PC-3 (cell line): ENCODE measurements at places on chromosomes 4 and X.

DNA sequence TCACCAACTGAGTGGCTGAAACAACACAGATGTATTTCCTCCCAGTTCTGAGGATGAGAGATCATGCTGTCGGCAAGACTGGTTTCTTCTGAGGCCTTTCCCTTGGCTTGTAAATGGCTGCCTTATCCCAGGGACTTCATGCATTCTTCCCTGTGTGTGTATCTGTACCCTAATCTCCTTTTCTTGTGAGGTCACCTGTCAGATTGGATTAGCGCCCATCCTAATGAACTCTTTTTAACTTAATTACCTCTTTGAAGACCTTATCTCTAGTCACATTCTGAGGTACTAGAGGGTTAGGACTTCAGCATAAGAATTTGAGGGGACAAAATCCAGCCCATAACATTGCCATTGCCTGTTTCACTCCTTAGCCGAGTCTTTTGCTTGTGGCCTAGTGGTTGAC is 59.5 kb upstream of the TMEM150C start:
- DNase-seq = no peak

DNA sequence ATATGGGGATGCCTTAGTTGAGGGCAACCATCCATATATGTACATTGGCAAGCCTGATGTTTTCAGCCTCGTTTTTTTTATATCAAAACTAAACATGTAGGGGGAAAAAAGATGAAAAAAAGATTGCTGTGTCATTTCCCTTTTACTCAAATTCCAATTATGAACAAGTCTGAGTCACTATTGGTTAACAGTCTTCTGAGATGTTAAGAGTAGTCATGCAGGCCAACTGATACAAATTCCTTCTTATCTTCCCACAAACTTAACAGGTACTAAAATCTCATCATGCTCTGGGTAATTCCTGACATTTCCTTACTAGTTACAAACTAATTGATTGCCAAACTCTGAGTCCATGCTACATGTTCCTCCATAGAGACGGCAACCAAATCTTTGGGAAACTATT is 222.1 kb downstream of the FRMPD4 start:
- DNase-seq = peak; percentile 78

DNA sequence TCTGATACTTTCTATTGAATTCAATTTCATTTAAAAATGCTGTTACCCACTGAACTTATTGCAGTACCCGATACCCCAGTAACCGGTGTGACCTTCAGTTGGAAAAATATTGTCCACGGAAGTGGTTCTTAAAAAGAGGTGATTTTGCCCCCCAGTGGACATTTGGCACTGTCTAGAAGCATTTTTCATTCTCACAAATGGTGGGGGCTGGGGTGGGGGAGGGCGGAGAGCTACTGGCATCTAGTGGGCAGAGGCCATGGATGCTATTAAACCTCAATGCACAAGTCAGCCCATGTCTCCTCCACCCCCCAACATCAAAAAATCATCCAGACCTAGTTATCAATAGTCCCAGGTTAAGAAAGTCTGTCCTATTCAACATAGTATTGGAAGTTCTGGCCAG is 19.6 kb upstream of the CHM start:
- peak; percentile 12 for DNase-seq

- no peak for DNase-seq
Measured at GRCh38 chr4:126395664-126396063, 1080.9 kb downstream of the FAT4 start.

- DNase-seq = peak; percentile 82
Measured at GRCh38 chrX:84168095-84168494, 19.9 kb downstream of the RPS6KA6 start.

- DNase-seq = no peak
Measured at GRCh38 chr4:1976416-1977352, 32.1 kb downstream of the NELFA start.

- peak; percentile 57 for DNase-seq
Measured at GRCh38 chr4:38759113-38759789, 23.5 kb downstream of the TLR10 start.

DNA sequence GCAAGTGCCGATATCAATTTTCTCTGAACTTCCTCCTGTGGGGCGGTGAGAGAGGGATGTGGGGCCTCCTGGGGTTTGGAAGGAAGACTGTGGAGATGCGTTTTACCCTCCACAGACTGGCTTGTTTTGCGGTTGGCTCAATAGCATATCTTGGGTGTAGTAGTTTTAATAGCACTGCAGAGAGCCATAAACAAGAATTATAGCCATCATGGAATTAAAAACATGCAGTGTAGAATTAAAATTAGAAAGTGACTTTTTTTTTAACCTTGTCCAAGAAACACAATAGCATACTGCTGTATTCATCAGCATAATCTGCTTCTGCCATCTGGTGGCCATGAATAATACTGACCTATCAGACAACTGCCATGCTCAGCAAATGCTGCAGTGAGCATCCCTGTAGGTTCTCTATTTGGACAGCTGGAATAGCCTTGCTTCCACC is 47.3 kb upstream of the SCML1 start:
- DNase-seq = peak; percentile 77

- DNase-seq = peak; percentile 73
Measured at GRCh38 chr4:167903291-167903721, 189.0 kb upstream of the ANXA10 start.

DNA sequence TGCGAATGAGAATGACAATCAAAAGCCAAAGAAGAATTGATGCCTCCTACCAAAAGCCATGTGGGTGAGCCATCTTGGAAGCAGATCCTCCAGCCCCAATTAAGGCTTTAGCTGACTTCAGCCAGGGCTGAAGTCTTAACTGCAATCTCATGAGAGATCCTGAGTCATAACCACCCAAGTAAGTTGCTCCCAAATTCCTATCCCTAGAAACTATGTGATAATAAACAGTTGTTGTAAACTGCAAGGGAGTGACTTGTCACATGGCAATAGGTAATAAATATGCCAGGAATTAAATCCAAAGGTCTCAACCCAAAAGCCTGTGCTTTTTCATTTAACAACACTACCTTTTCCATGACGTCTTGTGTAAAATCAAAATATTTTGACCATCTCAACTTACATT is 154.2 kb upstream of the TBL1X start:
- DNase-seq = peak; percentile 63

DNA sequence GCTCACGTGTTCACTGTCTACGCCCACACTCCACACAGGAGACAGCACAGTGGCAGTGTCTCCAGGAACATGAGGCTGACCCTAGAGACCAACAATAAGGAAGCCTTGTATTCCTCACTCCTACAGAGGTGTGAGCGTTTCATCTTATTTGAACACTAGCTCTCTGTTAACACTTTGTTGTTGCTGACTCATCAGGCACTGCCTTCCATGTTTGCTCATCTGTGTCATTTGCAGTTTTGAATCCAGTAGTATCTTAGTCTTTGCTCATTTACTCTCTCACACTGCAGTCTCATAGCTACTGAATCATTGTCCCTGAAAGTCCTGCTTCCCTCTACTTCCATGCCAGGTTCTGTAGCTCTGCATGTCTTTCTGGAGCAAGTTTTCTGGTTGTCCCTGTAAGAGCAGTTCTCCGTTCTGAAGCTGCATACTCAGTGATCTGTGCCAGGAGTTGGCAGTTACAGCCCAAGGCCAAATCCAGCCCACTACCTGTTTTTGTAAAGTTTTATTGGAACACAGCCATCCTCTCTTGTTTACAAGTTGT is 80.3 kb upstream of the DCLK2 start:
- peak; percentile 73 for DNase-seq

GRCh38 chr4:95949136-95949765 is 109.4 kb downstream of the PDHA2 start:
- no peak for DNase-seq

- DNase-seq = peak; percentile 34
Measured at GRCh38 chrX:105168577-105168976, 51.9 kb downstream of the TEX13A start.

GRCh38 chrX:68511255-68511654 is 12.4 kb downstream of the YIPF6 start:
- DNase-seq = peak; percentile 70

- DNase-seq = no peak
Measured at GRCh38 chrX:50188859-50189600, 11.8 kb downstream of the AKAP4 start.

DNA sequence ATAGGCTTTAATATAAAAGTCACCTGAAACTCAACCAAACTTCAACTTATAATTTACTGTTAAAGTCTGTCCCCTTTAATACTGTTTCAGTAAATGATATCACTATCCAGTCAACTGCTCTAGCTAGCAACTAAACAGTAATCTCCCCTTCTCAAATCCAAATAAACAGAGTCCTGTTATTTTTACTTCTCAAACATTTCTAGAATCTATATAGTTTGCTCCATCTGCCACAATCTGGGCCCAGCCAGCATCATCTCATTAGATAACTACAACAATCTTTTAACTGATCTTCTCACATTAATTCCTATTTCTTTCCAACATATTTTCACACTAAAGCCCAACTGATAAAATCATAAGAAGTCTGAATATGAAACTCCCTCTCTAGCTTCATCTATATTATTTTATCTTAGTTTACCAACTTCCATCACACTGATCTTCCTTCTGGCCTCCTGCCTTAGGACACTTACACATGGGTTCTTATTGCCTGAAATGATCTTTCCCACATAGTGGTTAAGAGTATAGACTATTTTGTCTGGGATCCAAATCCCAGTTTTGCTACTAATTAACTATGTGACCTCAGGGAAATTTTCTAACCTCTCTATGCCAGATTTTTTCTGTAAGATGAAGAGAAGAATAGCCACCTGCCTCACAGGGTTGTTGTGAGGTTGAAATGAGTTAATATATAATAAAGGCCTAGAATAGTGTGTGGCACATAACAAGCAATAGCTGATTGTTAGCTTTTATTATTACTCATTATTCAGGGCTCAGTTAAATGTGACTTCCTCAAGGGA is 18.6 kb downstream of the TBCK start:
- no peak for DNase-seq

DNA sequence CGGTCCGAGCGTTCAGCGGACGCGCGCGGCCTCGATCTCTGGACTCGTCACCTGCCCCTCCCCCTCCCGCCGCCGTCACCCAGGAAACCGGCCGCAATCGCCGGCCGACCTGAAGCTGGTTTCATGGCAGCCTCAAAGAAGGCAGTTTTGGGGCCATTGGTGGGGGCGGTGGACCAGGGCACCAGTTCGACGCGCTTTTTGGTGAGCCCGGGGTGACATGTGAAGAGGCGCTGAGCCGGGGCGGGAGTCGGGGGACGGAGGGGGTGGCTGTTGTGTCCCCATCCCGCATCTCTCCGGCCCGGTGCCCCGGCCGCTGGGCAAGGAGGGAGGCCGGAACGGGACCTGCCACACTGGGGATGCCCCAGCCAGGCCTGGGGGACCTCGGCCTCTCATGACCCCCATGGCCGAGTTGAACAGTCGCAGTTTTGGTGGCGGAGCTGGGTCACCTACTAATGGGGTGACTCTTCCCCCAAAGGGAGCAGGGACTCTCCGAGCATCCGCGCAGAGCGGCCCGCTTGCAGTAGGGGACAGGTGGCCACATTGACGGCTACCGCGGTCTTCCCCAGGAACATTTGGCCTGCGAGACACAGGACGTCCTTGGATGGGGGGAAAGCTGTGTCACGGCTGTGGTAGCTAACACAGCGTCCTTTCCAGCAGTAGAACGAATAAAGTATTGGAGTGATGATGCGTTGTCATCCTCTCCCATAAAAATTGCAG is at the start of gene GK:
Gene GK (plus strand): TSS at position 9 of the 717 bp plus-strand sequence. CDS start 115 bp downstream, at position 124.
- DNase-seq = peak; percentile 23

- DNase-seq = no peak
Measured at GRCh38 chr4:85431881-85432485, 43.0 kb upstream of the ARHGAP24 start.

DNA sequence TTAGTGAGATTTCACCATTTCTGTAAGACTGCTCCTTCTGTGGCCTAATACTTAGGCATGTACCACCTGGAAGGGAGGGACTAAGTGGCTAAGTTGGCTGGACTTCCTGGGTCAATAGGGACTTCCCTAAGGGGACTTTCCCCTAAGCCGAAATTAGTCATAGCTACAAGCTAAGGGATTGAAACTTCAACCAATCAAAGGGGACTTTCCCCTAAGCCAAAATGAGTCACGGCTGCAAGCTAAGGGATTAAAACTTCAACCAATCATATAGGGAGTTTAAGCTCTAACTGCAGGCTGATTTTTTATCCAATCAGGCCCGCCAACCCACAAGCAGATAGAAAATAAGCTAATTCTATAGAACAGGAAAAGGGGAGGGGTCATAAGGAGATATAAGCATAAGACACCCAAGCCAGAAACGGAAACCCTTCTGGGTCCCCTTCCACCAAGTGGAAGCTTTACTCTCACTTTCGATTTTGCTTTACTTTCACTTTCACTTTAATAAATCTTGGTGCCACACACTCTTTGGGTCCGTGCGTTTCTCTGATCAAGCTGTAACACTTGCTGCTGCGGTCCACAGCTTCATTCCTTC is 382.8 kb downstream of the KLHL4 start:
- DNase-seq = peak; percentile 12

DNA sequence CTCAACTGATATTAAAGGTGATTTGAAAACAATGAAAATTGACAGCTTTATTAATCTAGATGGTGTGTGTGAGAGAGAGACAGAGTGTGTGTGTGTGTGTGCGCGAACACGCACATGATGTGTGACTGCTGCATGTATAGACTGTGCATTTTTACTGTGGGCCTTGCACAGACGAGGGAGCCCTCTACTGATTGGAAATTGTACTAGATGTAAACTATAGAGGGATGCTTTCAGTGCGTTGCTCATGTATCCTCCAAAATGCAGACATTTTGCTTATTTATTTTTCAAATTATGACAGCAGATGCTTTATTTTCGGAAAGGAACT is 168.4 kb upstream of the GK2 start:
- peak; percentile 60 for DNase-seq

DNA sequence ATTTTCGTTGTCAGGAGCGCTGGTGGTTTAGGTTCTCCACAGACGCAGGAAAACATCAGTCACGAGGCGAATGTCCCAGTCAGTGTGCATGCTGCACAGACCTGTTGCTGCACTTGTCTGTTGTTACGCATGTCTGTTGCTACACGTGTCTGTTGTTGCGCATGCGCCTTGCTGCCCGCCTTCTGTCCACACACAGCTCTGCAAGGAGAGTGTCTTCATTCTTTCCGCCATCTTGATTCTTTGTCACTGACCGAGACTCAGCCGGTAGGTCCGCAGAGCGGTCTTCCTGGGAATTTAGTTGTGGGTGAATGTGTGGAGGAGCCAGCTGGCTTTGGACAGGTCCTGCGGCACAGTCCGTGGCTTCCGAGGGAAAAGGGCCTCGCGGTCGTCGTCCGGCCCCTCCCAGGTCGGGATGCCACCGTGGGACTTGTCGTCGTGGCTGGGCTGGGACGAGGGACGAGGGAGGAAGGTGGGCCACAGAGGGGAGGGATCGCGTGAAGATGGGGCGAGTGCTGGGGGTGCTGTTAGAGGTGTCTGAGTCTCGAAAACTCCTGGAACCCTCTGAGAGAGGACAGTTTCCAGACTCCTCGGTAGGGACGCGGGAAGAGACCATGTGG is at the start of gene PAGE2B:
Gene PAGE2B (plus strand): TSS at position 180 of the 617 bp plus-strand sequence. CDS start 1,012 bp downstream, outside the sequence.
- no peak for DNase-seq

GRCh38 chr4:53929955-53930798 is 134.2 kb downstream of the CHIC2 start:
- peak; percentile 94 for DNase-seq

DNA sequence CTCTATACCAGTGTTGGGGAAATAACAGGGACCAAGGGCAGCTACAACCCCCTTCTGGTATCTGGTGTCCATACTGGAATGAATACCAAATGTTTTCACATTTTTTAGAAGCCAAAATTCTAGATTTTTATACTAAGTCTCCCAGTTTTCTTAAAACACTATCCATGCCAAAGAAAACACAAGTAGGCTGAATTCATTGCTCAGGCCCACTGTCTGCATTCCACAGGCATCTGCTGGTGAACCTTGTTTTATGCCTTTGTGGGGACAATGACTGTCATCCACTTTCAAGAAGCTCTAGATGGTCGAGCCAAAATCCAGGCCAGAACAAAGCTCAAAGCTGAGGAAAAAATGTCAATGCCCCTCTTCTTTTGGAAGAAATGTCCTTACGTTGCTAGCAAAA is 213.4 kb upstream of the RASGEF1B start:
- no peak for DNase-seq
